ENCODE measurements at places on chromosomes 12 and 14. TPM values are rescaled to one million over a fixed set of nuclear protein-coding genes. Genes with fewer than 3 reads are reported as not detected.

The STYK1 gene
- not detected for total RNA-seq

The LRFN5 gene
- total RNA-seq = 3.6 TPM

The LALBA gene
- total RNA-seq = not detected

The GZMH gene
- total RNA-seq = not detected

The FOXG1 gene
- total RNA-seq = under 0.01 TPM

The CPM gene
- total RNA-seq = 7.3 TPM

The OR4E2 gene
- not detected for total RNA-seq

The PIANP gene
- not detected for total RNA-seq

The DHH gene
- total RNA-seq = under 0.01 TPM

The SYNDIG1L gene
- total RNA-seq = not detected

The VRTN gene
- total RNA-seq = not detected

The TSPAN19 gene
- total RNA-seq = not detected

The CLEC6A gene
- total RNA-seq = not detected

The APEX1 gene
- 70.2 TPM for total RNA-seq

The PRH2 gene
- not detected for total RNA-seq

The MAPK1IP1L gene
- total RNA-seq = 28.7 TPM

The DACT1 gene
- total RNA-seq = 56.0 TPM

The LMO3 gene
- total RNA-seq = not detected

The NCKAP5L gene
- 40.3 TPM for total RNA-seq

The WIF1 gene
- total RNA-seq = not detected

The LAG3 gene
- 0.29 TPM for total RNA-seq

The LGR5 gene
- total RNA-seq = not detected

The TMEM121 gene
- 3.3 TPM for total RNA-seq

The C3AR1 gene
- total RNA-seq = 1.1 TPM

The CIPC gene
- total RNA-seq = 10.5 TPM

The HDAC7 gene
- total RNA-seq = 38.7 TPM

The WNT5B gene
- 120 TPM for total RNA-seq

The ENDOU gene
- not detected for total RNA-seq

The HOXC9 gene
- 5.0 TPM for total RNA-seq

The ASCL1 gene
- total RNA-seq = not detected

The SLCO1B1 gene
- total RNA-seq = not detected

The OVCH1 gene
- total RNA-seq = not detected

The ALX1 gene
- total RNA-seq = not detected

The PPP1R36 gene
- 1.1 TPM for total RNA-seq

The OTX2 gene
- total RNA-seq = not detected

The FAM186B gene
- total RNA-seq = 0.14 TPM

The ARHGEF40 gene
- total RNA-seq = 17.5 TPM

The SLC6A13 gene
- total RNA-seq = not detected

Data from placental pericyte (primary cell).